Tongue (tissue), 3 donors: ENCODE measurements at places on chromosomes 7 and 10.

DNA sequence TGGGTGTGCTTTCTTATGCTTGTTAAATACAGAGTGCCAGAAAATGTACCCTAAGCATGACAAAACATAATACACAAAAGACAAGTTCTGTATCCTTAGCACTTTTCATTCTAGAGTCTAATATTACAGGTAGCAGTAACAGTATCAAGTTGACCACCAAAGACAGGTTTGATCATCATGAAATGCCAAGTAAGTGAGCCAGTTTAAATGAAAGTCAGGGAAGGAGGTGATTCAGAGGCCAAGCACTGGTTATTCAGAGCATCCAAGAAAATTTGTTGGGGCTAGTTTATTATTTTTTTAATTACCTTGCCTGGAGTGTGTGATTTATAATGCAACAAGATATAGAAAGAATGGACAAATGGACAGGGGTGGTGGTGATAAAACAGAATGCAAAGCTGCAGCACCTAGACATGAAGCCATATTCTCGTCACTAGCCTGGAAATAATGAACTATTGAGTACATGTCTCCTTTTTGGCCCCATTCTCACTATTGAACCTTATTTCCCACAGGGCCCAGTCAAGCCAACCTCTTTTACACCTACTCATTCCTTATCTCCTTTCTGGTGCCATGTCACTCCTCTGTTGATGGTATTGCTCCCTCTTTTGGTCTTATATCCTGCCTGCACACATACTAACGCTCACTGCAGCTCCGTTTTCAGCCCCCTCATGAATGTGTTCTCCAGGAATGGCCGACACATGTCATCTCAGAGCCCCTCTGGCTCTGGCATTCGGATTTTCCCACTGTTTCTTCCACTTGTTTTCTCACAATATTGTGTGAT is 78.6 kb upstream of the GLCCI1 start:
- DNase-seq = no peak

DNA sequence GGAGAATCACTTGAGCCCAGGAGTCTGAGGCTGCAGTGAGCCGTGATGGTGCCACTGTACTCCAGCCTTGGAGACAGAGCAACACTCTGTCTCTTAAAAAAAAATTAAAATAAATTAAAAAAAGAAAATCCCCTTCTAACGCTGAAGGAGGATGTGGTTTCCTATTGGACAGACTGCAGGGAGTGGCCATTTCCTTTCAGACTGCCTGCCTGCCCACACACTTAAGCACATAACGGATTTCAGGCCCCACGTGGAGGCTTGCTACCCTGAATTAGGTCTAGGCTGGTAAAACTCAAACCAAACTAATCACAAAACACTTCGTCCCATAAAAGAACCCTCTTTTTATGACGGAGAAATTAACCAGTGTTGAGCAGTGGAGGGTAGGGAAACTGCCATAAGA is 34.0 kb downstream of the GATA3 start:
- DNase-seq = no peak

DNA sequence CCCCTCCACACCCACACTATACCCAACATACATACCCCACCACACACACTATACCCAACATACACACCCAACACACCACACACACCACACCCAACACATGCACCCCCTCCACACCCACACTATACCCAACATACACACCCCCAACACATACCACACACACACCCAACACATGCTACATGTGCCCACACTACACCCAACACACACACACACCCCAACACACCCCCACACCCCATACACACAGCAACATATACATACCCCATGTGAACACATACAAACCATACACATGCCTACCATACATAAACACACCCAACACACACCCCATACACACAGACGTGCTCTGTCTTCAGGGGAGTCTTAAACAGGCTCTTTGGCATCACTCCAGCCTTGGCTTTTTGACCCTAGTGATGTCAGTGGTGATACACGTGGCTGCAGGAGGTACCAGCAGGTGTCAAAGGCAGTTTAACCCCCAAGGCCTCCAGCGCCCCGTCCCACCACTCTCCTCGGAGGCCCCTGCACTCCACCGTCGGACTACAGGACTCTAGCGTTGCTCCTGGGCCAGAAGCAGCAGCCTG is 73.4 kb downstream of the HIPK2 start:
- DNase-seq = no peak

DNA sequence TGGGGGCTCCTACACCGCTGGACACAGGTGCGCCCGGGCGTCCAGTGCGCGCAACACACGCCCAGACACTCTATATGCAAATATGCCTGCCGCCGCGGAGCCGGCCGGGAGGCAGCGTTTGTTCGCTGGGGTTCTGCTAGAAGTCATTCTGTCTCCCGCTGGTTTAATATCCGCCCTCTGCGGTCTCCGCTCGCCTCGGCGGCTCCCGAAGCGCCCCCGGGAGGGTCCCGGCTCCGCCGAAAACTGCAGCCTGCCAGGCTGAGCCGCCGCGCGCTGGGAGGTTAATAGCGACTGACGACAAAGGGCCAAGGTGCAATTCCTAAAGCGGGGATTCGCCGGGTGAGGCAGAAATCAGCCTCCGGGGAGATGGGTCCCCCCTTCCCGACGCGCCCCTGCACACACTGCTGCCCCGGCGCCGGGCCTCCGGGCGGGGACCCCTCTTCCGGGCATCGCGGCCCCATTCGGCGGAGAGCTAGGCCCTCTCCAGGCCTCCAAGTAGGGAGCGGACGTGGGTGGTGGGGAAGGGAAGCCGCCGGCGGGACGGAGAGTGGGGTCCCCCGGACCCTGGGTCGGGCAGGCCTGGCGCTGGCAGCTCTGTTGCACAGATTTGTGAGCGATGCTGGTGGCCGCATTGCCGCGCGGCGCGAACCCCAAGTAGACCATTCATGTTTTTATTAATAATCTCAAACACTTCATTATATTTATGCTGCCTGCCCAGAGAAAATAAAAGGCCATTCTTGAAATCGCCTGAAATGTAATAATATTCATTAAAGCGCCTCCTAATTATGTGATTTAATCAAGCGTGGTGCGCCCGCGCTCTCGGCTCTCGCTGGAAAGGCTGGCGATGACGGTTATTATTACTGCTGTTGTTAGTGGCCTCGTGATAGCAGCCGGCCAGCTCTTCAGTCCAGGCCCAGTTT is 9.1 kb downstream of the EN2 start:
- DNase-seq = no peak

GRCh38 chr7:138116141-138116540 is 39.9 kb downstream of the AKR1D1 start:
- no peak for DNase-seq

GRCh38 chr7:36781011-36781738 is 56.9 kb upstream of the AOAH start:
- DNase-seq = no peak

DNA sequence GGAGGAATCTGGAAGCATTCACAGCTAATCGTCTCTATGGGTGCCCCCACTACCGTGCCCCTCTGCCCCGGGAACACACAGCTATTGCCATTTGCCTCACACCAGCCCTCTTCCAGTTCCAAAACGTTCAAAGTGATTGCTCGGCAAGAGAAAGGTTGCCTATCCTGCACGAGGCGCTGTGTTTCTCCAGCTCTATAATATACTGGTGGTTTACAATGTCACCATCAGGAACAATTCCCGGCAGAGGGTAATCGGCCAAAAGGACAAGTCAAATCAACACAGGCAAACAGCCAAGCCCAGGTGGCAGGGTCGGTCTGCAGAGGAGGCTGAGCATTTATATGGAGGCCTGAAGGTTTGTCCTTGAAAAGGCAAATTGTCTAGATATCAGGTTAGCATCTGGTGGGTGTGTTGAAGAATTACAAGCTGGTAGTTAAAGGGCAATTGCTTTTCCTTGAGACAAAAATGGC is 29.2 kb upstream of the TNS3 start:
- DNase-seq = no peak

- no peak for DNase-seq
Measured at GRCh38 chr10:103818765-103819374, 36.5 kb downstream of the SH3PXD2A start.

DNA sequence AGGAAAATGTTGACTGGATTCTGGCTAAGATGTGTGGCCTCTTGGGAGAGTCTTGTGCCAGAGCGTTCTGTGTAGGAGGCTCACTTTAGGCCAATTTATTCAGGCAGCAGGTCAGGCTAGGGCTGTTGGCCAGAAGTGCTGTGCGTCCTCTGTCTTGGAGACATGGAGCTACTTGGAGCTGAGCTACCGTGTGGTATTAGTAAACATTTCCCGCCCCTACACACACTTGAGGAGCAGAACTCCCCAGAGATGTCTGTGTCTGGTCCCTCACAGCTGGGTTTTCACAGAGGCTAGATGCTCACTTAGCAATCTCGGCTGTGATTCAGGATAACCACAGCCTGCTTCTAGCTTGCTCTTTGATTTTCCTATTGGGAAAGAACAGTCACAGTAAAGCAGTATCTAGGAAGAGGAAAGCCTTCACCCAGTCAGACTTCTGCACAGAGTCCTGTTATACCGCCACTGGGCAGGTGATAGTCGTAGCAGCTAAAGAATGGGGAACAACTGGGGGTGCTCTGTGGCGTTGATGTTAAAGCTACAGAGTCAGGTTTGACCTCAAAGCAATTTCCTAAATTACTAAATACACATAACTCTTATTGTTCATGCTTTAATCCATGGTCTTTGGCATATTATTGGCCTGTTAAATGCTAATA is 86.7 kb downstream of the MDFIC start:
- peak; percentile 78 for DNase-seq

- no peak for DNase-seq
Measured at GRCh38 chr7:112481121-112481736, 438 bp downstream of the LSMEM1 start.

DNA sequence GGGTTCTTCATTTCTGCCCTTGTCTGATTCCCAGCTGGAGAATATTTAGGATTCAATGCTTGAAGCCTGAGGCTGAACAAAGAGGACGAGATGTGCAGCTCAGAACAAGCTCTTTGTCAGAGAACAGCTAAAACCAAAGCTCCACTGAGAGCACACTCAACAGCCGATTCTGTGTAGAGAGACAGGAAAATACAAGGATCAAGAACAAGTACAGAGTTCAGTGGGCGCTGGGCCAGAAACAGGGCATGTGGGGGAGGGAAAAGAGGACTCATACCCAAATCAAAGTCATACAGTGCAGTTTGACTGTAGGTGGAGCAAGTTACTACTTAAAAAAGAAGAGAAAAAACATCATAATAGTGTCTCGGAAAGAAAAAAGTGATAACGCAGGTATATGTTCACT is at the start of gene AGMO:
AGMO (minus strand) TSS at position 181 of the 400 bp plus-strand sequence.
- DNase-seq = peak; percentile 17

- DNase-seq = no peak
Measured at GRCh38 chr7:1645071-1645409, 25.0 kb upstream of the ELFN1 start.

DNA sequence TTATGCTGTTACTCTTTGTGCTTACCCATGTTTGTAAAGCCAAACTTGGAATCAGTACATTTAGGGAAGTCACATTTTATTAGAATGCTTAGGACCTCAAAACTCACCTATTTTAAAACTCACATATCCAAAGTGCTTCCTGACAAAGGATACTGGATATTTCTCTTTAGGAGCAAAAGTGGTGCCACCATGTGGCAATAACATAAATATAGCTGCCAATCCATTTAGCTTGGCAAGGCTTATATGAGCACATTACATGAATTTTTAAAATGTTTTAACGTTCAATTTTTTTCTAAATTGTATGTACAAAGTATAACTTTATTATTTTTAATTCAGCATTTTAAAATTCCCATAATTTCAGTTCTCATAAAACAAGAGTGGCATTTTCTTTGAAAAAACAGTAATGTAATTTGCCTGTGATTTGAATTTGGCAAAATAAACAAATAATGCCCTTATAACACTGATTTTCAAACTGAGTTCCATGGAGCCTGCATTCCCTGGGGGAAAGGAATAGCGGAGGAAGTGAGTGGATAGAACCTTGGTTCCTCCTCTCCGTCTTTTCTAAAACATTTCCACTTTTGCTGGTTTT is 75.4 kb downstream of the HDAC9 start:
- DNase-seq = peak; percentile 51

DNA sequence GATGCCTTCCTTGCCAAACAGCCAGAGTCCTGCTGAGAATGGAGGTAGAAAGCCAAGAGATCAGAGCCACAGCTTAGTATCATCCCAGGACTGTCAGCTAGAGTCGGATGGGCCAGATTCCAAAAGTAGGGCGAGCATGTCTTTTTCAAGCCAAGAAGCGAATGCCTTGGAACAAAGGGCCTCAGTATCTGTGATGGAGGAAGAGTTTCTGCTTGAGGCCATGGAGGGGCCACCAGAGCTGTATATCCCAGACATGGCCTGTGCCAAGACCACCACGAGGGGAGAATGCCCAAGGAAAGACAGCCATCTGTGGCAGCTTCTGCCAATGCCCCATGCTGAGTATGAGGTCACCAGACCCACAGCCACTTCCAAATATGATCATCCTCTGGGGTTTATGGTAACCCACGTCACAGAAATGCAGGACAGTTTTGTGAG is 44.3 kb upstream of the PPP1R17 start:
- DNase-seq = no peak

- no peak for DNase-seq
Measured at GRCh38 chr10:43204042-43204942, 62.6 kb downstream of the RASGEF1A start.

GRCh38 chr7:25579778-25580075 is 351.4 kb upstream of the NPVF start:
- no peak for DNase-seq

GRCh38 chr10:32530231-32530630 is 84.3 kb downstream of the CCDC7 start:
- no peak for DNase-seq
